Kidney epithelial cell (primary cell): ENCODE measurements at places on chromosomes 3 and 15. TPM values are rescaled to one million over a fixed set of nuclear protein-coding genes. Genes with fewer than 3 reads are reported as not detected.

Gene LNP1
- total RNA-seq, result 1.6 and 2.3 TPM in 2 replicates

Gene KNG1
- not detected in 2 replicates for total RNA-seq

Gene GREM1
- 62.0 and 68.4 TPM in 2 replicates for total RNA-seq

Gene FANCD2OS
- not detected in 2 replicates for total RNA-seq

Gene GRM2
- total RNA-seq, result not detected in 2 replicates

Gene ZNF385D
- total RNA-seq, result not detected in 2 replicates

Gene TCF12
- total RNA-seq, result 84.6 and 90.0 TPM in 2 replicates

Gene BLM
- total RNA-seq, result 5.0 and 5.6 TPM in 2 replicates

Gene SCAANT1
- total RNA-seq, result not detected in 2 replicates

Gene PTH1R
- total RNA-seq, result 1.7 and 2.1 TPM in 2 replicates

Gene SI
- not detected in 2 replicates for total RNA-seq

Gene P2RY13
- total RNA-seq, result 0.13 TPM in 1 of 2 replicates, not detected in the other
